Daoy (cell line): ENCODE measurements at places on chromosomes 3 and 15.
A peak's percentile ranks its signal among the peaks of the same experiment; 100 is the strongest.

GRCh38 chr3:184765730-184766074 is 46.3 kb upstream of the VPS8 start:
- peak; percentile 27 for DNase-seq

- no peak for DNase-seq
These were observed 50.5 kb upstream of the FBN1 start for GRCh38 chr15:48695827-48696573.

DNA sequence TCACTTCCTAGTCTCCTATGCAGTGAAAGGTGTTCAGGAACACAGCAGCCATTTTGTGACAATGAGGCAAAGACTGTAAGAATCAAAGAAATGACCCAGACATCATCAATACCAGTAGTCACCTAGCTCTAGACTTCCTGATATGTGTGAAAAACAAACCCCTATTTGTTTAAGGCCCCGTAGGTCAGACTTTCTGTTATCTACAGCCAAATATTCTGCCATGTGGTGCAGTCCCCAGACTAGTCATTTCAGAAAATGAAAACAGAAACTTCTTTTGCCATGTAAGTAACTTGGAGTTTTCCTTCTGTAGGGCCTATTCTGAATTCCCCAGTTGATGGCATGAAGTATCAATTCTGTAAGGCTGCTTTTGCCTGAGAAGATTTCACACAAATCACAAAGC is 181.7 kb upstream of the SNTN start:
- no peak for DNase-seq

DNA sequence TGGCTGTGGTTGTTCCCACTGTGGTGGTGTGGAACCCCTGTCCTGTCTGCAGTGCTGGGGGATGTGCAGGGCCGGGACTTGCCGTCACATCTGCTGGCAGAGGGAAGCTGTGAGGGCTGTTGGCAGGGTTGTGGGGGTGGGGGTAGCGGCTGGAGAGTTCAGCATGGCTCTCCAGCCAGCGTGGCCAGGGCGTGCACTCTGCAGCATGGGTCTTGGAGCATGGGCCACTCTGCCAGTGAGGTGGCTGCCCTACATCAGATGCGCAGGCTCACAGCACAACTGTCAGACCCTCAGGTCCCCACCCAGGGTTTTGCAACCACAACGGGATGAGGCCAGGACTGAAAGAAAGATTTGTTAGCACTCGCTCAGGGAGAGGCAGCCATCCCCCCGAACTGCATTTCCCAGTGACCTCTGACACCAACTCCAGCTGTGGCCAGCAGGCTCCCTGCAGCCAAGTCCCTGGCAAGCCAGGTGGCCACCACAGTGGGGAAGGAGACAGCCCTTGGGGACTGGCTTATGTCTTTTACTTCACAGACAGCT is 237.7 kb upstream of the LYSMD4 start:
- DNase-seq = no peak

DNA sequence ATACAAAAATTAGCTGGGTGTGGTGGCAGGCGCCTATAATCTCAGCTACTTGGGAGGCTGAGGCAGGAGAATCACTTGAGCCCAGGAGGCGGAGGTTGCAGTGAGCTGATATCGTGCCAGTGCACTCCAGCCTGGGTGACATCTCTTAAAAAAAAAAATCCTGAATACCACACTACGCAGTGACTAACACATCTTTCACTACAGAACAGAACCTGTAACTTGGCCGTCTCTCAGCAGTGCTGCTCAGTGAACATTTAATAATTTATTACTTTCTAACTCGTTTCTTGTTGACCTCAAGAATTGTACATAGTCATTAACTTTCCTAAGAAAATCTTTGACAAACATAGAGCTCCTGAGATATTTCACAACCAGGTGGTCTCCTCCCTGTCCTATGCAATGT is 3.8 kb downstream of the GREM1 start:
- DNase-seq = no peak
